ENCODE measurements at places on chromosomes 4 and X.

DNA sequence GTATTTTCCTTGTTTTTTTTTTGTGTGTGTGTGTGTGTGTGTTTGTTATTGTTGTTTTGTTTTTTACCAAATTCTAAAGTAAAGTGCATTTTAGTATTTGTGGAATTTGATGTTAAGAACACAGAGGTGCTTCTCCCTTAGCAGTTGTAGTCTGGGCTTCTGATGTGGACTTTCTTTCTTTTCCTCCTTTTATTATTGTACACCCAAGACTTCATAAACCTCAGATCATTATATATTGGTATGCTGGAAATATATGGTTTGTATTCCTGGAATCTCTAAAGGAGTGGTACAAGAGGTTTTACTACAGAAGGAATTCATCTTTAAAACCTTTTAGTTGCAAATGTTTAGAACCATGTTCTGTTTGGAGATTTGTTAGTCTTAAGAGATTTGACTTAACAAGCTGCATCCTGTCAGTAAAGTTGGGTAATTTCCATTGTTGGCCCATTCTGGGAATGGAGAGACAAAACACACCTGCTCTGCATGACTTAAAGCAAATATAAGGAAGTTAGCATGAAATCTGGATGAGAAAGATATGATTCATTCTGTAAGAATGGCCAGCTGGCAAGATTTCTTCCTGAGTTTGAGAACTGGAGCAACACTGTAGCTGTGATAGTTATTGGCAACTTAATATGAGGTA, 64.0 kb downstream of the SMAD1 start:
- DNase-seq, result no peak

DNA sequence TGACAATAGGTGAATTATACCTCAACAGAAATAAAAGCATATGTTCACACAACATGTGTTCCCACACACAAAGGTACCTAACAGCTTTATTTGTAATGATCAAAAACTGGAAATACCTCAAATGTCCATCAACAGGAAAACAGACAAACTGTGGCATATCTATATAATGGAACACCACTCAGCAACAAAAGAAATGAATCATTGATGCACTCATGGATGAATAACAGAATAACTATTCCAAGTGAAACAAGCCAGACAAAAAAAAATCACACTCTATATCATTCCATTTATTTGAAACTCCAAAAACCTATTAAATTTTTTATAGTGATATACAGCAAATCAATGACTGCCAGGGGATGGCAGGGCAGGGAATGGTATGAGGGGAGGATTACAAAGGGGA, 148.1 kb downstream of the PLS3 start:
- no peak for DNase-seq

DNA sequence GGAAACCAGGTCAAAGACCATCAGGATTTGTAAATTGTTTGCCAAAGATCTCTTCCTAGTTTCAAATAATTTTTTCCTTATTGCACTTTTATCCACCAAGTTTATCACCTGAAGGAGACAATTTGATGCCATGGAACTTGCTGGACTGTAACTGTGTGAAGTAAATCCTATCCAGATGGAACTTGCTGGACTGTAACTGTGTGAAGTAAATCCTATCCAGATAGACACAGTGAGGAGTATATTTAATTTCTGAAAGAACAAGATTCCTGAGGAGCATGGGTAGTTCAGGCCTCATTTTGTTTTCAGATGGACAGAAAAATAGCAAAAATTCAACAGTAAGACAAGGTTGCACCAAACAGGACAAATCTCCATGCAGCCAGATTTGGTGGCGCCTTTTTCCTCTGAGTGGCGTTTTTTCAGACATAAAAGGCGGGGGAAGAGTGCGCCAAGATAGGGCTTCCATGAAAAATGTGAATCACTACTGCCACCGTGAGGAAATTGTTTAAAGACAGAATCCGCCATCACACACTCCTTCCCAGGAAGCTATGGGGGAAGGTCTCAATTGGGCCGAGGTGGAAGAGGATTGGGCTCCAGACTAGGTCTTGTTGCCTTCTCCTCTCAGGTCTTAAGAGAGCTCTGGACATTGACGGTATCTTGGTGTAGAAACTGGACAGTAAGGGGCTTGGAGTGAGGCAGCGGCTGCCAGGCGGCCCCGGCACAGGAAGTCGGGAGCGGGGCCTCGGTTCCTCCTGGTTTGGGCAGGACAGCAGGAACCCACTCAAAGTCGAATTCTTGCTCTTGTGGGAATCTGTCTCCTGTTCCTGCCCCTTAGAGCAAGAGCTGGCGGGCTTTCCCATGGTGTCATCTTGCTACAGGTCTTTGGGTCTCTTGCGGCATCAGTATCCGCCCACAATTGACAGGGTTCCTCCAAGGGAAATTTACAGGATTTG, 234.7 kb downstream of the OR13H1 start:
- DNase-seq, result no peak

GRCh38 chr4:139243448-139244365, 36.3 kb downstream of the MGARP start:
- no peak for DNase-seq

DNA sequence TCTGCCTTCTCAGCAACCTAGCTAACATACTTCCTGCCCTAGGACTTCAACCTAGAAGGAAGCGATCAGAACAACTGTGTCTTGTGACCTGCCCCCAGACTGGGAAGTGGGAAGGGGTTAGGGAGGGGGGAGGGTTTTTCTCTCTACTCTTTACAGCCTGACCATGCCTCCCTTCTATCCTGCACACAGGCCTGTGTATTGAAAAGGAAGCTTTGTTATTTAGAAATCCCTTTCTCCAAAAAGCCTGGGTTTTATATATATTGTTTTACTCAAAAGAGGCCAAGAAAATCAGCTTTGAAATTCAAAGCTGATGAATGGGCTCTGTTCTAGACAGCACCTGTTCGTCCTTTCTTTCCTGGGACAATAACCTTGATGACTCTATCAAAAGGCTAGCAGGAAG, 35.2 kb upstream of the SMS start:
- no peak for DNase-seq

DNA sequence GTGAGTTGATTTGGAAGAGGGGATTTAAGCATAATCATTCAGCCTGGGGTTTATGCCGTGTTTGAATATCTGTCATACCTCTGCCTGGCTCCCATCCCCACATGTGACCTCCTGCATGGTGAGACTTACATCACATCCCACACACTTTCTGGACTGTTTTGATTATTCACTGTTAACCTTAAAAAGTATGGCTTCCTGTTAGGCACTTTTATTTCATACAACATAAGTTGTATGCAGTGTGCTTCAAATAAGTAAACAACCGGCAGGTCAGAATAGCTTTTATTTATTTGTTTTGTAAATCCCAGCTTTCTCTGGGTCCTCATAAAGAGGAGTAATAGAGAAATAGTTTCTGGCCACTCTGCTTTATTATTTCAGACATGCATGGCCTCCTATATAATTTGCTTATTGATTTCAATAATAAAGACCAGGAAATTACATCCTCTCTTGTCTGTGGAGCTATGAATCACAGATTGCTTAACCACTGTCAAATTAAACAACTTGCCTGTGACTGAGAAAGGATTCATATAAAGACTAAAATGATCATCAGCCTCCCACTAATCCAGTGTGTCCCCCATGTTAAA, 376.8 kb upstream of the ZFP42 start:
- DNase-seq, result no peak

DNA sequence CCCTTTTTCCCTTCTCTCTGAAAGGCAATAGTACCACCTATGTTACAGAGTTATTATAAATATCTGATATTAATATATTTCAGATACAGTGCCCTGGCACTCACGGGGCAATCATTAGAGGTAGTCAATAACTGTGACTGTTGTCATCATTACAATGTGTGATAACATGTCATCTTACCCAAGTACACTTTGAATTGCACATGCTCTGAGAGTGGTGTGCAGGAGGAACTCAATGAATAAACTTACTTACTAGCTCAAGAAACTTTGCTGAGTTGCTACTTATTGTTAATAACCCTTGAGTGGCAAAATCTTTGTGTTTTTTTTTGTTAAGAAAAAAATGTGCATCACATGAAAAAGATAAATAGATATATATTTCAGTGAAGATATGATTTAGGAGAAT, 275.1 kb upstream of the RASGEF1B start:
- no peak for DNase-seq

- no peak for DNase-seq
Observed at GRCh38 chr4:109729117-109729717, 653 bp downstream of the PLA2G12A start.

DNA sequence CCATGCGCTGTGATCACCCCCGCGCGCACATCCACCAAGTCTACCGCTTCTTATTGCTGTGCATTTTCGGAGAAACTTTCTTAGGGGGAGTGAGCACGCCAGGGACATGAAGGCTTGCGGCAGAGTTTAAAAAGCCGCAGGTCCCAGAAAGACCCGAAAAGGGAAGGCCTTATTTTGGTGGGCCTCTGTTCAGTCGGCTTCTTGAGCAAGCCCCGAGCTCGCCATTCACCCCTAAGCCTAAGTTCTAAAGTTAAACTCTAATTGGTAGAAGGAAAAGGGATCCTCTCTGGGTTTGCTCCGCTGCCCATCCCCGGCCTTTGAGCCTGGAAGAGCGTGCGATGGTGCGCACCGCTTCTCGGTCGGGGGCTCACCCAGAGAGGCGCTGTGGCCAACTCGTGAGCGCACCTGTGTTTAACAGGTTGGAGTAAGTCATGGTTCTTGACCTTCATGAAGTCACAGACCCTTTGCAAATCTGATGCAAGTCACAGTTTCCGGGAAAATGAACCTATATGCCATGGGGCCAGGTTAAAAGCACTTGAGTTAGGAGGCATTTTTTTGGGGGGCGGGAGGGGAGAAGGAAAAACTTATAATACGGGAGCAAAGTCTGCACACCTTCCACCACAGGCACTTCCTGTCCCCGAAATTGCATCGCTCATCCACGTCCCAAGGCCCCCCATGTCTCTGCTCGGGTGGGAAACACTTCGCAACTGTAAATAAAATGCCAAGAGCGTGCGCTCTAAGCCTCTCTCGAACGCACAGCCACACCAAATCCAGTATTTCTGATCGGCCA, 1.9 kb downstream of the PHOX2B start:
- DNase-seq, result no peak

- DNase-seq, result no peak
Observed at GRCh38 chrX:101022020-101022419, 29.9 kb downstream of the TRMT2B start.
